ENCODE measurements at places on chromosomes 5 and 9.

- DNase-seq = no peak
Observed at GRCh38 chr9:78278177-78278777, 18.6 kb upstream of the PSAT1 start.

- no peak for DNase-seq
Observed at GRCh38 chr9:34573599-34574325, 15.8 kb downstream of the CNTFR start.

DNA sequence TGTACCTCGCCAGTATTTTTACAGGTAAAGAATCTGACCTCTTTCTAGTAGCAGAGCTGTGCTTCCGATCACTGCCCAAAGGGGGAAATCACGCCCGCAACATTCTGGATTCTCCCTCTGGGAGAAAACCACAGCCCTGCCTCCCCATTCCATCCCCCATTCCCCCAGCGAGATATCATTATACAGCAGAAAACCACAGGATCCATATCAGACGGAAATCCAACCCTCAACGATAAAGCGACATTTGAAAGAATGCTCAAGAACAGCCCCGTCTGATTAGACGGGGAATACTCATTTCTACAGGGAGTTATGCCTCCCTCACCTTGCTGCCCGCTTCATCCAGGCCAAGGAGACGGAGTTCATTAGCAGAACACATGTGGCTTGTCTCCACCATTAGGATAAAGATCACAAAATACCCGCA lies 172.8 kb downstream of the COL23A1 start:
- DNase-seq = no peak

- DNase-seq = no peak
Observed at GRCh38 chr9:132059361-132059760, 20.3 kb downstream of the MED27 start.

- no peak for DNase-seq
Observed at GRCh38 chr5:1227667-1228066, 2.5 kb downstream of the SLC6A18 start.

Measured in stimulated activated CD4-positive, alpha-beta T cell treated with anti-CD3 and anti-CD28 coated beads, Interleukin-15, amount 100 ng/mL, for 48 hours (primary cell).